Upper lobe of right lung (tissue), 1 donor: ENCODE measurements at places on chromosomes 12 and 14.

DNA sequence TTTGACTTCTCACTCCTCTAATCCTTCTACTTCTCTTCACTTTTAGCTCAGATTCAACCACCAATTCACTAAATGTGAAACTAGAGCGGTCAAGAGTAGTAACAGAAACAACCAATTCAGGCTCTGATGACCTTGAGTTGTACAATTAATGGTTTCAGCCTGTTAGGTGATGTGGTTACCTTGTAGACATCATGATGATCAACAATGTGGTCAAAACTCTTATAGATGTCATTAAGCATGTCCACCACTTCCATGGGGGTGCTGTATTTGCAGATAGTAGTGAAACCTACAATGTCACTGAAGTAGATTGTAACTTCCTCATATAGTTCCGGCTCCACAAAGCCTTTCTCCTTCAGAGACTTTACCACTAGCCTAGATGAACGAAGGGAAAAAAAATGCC lies 54.1 kb upstream of the PLBD1 start:
- DNase-seq: no peak

DNA sequence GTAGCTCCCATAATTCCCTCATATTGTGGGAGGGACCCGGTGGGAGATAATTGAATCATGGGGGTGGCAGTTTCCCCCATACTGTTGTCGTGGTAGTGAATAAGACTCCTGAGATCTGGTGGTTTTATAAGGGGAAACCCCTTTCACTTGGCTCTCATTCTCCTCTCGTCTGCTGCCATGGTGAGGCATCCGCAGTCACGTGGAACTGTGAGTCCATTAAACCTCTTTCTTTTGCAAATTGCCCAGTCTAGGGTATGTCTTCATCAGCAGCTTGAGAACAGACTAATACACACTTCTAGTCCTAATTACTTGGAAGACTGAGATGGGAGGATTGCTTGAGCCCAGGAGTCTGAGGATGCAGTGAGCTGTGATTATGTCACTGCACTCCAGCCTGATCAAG lies 64.4 kb downstream of the TMX1 start:
- no peak for DNase-seq

- no peak for DNase-seq
These were observed 148.6 kb downstream of the FBXL14 start for GRCh38 chr12:1445807-1446206.

GRCh38 chr12:12278899-12279298 lies 12.1 kb upstream of the LRP6 start:
- no peak for DNase-seq

DNA sequence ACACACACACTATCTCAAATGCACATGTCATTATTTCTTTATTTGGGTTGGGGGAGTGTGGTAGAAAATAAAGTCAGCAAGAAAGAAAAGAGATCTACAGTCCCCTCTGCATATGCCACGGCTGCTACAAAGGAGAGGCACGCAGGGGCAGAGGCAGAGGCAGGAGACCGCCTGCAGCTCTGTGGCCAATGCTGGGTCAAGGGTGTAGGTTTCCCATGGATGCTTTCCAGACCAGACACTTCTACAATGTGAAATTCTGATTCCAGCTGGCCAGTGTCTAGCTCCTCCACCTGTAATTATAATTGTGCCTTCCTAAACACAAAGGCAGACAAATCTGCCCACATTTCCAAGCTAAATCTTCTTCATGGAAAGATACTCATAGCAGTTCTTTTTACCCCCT lies 19.2 kb downstream of the VPS37B start:
- no peak for DNase-seq
